GM13977 (cell line): ENCODE measurements at places on chromosomes 3 and 15.

DNA sequence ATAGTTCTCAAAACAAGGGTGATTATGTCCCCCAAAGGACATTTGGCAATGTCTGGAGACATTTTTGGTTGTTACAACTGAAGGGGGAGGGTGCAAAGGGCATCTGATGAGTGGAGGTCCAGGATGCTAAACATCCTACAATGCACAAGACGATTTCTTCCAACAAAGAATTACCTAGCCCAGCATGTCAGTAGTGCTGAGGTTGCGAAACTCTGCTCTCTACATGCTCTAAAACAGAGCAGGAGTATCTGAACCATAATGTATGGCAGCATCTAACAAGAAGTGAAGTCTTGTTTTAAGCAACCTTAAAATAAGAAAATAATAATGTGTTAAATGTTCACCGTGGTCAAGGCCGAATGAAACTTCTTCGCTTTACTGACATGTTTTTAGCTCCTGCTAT, 7.0 kb downstream of the GYG1 start:
- DNase-seq: no peak

DNA sequence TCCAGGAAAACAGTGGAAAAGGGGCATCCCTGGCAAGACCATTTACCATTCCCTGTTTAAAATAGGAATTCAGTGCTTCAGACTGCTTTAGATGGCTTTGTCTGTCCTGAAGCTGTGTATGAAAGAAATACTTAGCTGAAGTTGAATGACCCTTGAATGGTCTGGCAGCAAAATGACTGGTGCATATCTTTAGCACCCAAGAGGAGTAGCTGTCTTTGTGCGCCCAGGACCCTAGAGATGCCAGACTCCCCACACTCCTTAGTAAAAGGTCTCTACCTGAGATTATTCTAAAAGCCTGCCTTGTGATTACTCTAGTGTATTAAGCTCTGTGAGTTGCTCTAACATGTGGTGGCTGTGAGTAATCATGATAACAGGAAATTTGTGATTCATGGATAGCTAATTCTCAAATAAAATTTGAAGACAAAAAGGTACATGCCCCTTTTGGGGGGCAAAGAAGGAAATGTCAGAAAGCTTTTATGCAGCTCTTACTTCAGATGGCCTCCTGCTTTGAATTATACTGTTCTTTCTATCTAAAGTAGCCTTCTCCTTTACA, 3.2 kb downstream of the MAPKBP1 start:
- no peak for DNase-seq

DNA sequence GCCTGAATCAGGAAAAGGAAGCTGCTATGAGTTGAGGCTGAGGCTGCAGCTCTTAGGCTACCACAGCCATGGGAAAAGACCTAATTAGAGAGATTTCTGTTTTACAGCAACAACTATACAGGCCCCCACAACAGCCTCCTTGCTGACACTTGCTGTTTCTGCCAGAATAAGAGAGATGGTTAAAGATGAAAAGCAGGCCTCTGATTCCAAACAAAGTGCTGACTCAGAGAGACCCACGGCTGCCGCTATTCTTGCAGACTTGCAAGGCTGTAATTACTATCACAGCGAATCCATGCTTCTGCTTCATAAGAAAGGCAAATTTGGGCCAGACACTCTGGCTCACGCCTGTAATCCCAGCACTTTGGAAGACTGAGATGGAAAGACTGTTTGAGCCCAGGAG, 41.8 kb downstream of the MCF2L2 start:
- no peak for DNase-seq

- no peak for DNase-seq
These were observed 5.8 kb downstream of the TOPBP1 start for GRCh38 chr3:133655731-133656515.

DNA sequence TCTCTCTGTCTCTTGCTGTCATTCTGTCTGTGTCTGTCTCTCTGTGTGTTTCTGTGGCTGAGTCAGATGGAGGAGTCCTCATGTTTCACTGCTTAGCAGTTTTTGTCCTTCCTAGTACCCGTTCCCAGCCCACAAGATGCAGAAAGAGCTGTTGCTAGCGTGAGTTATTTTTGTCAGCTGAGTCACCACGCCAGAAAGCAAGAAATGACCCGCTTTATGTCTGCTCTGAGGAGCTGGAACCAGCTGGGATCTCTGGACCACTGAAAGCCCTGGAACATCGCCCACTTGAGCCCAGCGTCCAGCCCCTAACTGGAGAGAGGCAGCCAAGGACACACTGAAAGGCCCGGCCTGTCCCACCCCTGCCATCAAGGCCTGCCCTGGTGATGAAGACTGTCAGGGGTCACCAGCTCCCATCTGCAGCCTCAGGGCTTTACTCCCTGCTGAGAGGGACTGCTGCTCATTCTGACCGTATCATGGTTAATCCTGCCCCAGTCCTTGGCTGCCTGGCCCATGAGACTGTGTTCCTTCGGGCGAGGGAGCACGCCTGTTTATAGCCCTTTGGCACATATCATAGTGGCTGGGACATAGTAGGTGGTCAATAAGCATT, 101.7 kb upstream of the TPM1 start:
- no peak for DNase-seq

- DNase-seq: no peak
These were observed 171.7 kb downstream of the PGPEP1L start for GRCh38 chr15:98835876-98836275.

DNA sequence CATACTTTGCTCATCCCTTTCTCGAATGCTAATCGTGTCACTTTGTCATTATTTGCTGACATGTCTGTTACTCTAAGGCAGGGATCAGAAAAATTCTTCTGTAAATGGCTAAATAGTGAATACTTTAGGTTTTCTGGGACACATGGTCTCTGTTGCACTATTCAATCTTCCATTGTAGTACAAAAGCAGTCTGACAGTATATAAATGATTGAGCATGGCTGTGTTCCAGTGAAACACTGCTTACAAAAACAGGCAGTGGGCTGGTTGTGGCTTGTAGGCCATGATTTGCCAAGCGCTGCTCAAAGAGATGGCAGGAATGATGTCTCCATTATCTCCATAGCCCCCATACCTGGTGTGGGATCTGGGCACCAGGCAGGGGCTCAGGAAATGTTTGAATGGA, 45.6 kb downstream of the TMEM266 start:
- no peak for DNase-seq

DNA sequence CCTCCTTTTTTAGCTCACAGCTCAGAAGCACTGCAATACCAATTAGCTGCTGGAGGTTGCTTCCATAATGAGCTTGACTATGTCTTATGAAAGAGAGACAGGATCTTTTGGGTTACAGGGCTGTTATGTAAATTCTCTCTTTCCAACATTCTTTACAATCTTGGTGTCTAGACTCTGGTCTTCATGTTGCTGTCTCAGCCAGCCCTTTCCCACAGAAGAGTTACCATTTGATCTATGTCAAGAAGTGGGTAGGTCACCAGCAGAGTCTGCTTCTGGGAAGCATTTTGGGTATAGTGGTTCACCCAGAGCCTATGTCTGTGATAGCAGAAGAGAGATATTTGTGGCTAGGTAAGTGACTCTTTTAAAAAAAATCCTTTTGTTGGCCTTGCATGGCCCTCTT, 234.5 kb downstream of the SATB1 start:
- DNase-seq: no peak

DNA sequence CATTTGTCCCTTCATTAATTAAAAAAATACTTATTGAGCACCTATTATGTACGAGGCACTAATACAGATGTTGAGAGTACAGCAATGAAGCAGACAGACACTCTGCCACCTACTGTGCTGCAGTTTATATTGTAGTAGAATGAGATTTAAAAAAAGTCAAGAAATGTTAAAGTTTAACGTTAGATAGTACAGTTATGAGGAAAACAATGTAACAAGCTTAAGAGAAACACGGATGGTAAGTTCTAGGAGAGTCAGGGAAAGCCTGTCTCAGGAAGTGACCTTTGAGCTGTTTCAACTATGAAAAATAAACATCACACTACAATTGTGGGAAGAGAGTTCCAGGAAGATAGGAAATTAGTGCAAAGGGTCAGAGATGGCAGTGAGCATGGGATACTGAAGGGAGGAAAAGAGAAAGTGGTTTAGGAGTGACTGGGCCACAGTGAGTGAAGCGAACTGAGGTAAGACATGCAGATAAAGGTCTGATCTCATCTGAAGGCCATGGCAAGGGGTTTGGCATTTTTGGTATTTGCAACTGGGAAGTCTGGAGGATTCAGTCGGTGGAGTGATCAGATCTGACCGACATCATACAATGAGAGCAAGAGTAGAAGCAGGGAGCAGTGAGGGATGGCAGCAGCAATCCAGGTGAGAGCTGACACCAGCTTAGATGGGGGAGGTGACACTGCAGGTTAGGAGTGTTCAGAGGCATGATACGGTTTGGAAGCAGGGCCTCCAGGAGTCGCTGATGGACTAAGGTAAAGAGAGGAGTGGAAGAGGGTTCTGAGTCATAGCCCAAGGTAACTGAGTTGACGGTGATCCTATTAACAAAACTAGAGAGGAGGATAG, 28.5 kb downstream of the PLSCR4 start:
- DNase-seq: no peak

DNA sequence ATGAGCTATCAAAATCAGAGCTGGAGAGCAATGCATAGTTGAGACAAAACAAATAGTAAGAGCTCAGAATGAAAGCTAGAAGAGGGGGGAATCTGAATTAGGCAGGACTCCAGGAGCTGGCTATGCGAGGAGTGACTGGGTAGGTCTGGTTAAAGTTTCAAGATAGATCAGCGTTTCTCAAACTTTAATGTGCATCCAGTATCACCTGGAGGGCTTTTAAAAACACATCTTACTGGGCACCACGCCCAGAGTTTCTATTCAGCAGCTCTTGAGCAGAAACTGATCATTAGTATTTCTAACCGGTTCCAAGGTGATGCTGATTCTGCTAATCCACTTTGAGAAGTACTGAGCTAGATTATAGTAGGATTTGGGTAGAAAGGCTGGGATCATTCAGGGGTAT, 96.2 kb upstream of the ACP3 start:
- no peak for DNase-seq

DNA sequence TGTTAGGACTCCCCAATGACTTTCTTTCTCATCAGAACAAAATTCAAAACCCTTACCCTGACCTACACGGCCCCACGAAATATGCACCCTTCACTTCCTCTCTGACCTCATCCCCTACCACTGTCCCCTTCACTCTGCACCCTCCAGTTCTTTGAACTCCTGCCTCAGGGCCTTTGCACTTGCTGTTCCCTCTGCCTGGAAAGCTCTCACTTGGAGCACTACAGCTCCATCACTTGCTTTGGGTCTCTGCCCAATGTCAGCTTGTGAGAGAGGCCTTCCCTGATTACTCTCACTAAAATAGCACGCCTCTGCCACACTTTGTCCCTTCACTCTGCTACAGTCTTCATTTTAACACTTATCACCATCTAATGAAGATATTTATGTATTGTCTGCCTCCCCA, 32.8 kb upstream of the SMAD3 start:
- DNase-seq: no peak

DNA sequence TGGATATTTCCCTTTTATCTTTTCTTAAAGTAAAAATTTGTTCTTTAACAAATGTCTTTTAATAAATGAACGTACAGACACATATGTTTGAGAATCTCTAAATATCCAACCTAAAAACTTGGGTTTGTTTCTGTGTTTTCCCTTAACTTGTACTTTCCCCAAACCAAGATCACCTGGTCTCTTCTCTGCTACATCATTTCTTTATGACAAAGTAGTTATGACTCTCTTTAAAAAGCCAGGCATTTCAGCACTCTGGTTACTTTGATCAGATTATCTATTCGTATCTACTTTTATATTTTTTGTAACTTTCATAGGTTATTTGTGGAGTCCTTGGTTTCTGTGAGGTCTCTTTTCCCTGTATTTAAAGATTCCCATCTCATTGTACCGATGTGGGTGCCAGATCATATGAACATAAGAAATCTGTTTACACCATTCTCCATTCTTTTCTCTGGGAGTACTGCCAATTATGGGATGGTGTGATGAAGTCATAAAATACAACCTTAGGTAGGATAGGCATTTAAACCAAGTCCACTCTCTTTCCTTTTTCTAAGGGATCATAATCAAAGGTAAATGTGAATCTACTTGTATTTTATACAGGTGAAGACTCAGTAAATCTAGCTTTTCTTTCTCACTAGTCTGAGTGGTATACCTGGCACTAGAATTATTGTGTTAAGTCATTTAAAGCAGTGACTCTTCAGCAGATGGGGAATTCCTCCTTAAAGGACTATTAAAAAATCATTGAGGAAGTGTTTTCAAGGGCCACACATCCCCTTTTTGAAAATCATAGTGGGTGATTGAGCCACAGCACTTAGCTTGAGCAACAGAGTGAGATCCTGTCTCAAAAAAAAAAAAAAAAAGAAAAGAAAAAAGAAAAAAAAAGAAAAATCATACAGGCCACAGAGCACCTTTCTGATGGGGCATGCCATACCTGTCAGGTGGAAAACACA, 12.4 kb upstream of the NFKBIZ start:
- DNase-seq: no peak

DNA sequence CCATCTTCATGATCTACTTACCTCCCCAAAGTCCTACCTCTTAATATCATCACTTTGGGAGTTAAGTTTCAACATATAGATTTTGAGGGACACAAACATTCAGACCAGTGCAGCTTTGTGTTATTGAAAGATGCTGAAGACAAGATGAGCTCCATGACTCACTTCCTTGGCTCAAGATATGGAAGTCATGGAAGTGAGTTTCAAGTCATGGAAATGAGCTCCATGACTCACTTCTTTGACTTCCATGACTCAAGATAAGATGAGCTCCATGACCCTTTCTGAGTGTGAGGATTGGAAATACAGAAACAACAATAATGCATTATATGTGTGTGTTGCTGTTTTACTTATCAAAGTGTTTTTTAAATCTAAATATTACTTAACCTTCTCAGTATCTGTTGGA, 170.2 kb upstream of the TPRG1 start:
- no peak for DNase-seq

GRCh38 chr3:4756057-4756775, 223.0 kb upstream of the BHLHE40 start:
- DNase-seq: no peak

GRCh38 chr3:67349551-67350174, 304.7 kb downstream of the SUCLG2 start:
- DNase-seq: peak; percentile 17

- DNase-seq: no peak
These were observed 92.3 kb downstream of the ATP10A start for GRCh38 chr15:25770618-25771337.

GRCh38 chr3:188780193-188781147, 391.3 kb upstream of the TPRG1 start:
- DNase-seq: no peak

- no peak for DNase-seq
These were observed 347.2 kb upstream of the TPRG1 start for GRCh38 chr3:188824566-188824965.

GRCh38 chr3:36862076-36862755, 82.6 kb downstream of the TRANK1 start:
- no peak for DNase-seq

DNA sequence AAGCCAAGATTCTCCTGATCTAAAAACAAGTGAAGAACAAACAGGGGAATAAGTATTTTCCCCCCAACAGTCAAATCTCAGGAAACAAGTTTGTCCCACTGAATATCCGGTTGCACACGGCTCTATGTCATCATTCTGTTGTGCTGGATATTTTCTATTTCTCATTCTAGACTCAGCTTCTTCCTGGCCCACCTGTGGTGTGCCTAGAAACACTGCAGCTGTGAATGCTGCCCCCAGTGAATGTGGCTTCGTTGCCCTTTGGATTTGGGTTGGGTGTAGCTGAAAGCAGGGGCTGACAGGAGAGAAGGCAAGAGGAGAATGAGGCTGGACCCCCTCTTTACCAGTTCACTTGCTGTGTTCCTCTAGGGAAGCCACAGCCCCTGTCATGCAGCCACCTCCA, 181.2 kb upstream of the PROK2 start:
- no peak for DNase-seq

GRCh38 chr3:61928776-61929314, 367.5 kb downstream of the PTPRG start:
- DNase-seq: no peak
